Head of caudate nucleus (tissue), 42 donors: ENCODE measurements at places on chromosomes 6 and 20.

GRCh38 chr6:162798546-162799266, 70.9 kb downstream of the PACRG start:
- DNase-seq = no peak

DNA sequence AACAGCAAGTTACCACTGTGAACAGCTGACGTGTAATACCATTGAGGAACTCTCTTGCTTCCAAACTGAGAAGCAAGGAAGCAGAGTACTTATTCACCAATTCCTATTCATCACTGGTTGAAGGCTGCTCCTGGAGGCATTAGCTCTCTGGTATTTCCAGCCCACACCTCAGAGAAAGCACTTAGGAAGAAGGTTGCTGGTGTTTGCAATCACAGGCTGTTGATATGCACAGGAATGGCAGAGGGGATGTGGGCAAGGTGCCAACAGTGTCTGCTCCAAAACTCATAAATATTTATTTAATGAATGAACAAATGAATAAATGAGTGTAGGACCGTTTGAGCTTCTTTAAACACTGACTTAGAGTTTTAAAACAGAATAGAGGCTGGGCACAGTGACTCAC, 6.9 kb upstream of the RRBP1 start:
- DNase-seq = no peak

GRCh38 chr6:144659202-144660182, 374.4 kb downstream of the UTRN start:
- no peak for DNase-seq

DNA sequence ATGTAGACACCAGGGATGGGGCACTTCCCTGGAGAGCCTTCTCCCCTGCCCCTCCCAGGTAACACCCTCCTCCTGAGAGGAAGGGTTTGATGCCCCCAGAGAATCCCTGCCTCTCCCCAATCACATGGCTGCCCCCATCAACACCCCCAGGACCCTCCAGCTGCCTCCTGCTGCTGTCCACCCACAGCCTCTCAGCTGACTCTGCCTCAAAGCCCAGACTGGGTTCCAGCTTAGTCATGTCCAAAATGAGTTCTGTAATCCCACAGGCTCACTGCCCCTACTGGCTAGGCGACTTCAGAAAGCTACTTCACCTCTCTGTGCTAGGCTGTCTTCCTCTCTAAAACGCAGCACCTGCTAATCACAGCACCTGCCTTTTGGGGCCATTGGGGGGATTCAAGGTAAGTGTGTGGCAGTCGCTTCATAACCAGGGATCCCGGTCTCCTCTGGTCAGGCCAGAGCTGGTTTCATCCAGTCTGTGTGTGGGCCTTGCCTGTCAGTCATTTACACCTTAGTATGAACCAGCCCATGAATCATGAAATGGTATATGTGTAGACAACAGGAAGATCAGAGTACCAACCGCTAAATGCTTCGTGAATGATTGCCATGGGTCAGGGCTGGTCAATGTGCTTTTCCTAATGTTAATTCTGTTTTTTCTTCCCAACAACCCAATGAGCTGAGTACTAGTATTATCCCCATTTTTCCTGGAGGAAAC, 40.4 kb downstream of the TFEB start:
- DNase-seq = no peak

- no peak for DNase-seq
Observed at GRCh38 chr6:44185953-44186634, 27.5 kb downstream of the CAPN11 start.

GRCh38 chr6:114339706-114340105, 3.1 kb downstream of the HS3ST5 start:
- DNase-seq = no peak

DNA sequence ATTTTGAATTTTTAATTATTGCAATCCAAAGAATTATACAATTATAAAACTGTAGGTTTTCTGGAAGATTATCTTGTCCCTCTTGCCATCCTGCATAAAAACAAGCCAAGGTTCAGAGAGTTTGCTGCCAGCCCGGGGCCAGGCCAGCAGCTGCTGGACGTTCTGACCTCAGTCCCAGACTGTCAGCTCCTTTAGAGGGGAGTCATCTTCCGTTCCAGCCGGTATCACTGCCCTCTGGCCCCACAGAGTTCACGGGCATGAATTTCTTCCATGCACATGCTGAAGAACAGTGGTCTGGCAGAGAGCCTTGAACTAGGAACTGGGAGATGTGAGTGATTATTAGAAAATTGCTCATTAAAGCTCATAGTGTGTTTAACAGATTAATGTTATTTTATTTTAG, 130.4 kb upstream of the QKI start:
- DNase-seq = peak; percentile 52

DNA sequence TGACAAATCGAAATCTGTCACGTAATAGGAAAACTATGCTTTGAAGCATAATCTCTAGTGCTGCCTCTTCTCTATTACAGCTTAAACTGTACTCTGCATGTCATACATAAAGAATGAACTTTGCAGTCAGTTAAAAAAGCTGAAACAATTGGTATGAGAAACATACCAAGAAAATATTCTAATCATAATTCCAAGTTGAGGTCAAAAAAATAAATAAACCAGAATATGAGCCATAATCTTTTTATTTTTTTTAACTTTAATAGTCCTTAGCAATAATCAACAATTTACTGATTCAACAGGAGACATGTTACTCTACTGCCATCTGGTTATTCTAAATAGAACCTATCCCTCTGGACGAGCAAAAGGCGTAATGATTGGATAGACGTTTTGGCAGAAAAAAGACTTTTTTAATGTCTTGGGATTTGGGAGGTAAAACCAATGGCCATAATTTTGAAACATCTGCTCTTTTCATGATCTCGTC, 224.4 kb upstream of the FLRT3 start:
- no peak for DNase-seq

DNA sequence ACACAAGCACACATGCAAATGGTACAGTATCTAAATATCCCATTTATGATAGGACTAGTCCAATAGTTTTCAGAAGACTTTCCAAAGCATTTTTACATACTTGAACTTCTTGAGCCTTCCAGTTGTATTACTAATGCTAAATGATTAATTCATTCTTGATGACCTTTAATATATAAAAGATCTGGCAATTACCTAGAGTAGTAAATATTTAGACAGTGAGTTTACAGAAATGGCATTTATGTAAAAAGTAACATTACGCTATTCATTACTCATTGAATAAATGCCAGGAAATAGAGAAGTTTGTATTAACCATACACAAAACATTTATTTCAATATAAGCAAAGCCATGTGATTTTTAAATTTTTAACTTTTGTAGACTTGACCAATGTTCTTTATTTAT, 158.8 kb downstream of the DST start:
- no peak for DNase-seq

DNA sequence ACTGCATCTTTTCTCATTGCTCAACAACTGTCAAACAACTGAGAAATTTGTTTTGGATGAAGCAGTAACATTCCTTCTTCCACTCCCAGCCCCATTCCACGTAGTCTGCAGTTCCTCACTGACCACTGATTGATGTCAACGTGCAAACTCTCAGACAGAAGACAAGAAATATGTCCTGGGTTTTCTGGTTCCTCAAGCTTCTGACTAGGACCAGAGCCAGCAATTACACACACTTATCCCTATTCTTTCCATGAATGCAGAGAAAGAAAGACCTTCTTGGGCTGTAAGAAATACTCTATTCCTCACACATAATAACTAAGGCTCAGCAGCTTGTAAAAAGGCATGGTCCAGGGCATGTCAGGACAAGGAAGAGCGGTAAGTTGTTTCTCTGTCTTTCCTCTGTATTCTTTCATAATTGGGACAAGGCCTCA, 790.1 kb upstream of the SLC35B3 start:
- no peak for DNase-seq

DNA sequence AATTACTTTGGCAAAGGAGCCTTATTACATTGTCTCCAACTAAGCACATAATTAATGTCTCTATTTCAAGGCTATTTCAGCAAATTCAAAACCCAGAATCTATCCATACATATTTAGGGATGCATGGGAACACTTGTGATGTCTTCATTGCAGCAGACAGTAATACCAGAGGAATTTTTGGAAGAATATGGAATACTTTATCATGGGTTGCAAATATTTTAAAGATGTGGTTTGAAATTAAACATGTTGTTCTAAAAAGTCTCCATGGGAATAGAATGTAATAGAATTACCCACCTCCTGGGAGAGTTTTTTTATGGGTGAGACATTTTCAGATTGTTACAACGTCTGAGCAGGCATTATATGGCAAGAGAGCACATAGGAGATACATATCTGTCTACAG, 170.8 kb downstream of the KCNQ5 start:
- no peak for DNase-seq

DNA sequence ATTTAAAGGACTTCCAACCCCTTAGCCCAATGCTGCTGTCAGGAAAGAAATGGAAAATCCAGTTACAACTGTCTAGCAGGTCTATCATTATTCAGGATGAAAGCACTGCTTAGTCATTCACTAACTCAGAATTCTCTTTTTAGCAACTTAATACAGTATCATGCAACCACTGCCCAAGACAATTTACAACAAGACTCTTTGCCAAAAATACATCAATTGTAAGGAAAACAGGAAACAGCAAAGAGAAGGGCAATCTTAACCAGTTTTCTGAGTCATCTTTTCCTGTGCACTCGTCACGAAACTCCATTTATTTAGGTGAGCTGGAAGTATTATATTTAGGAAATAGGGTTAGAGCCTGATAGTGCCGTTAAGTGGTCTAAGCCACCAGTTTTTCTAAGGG, 1197.7 kb upstream of the CITED2 start:
- no peak for DNase-seq

DNA sequence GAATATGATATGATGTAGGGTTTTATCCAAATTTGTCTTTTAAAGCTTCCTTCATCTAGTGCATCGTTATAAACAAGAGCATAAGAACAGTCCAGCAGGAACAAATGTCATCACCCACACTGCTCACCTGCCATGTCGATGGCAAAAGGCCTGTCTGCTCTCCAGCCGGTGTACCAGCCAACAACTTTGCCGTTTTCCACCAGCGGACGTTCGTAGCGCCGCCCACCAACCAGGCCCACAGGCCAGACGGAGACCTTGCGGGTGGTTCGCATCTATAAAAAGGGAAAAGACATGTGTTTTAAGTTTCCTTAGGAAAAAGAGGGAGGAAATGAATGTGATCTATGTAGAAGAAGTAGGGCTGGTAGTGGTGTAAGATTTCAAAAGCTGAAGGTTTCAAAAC, 62.9 kb downstream of the B3GAT2 start:
- no peak for DNase-seq

GRCh38 chr6:132089173-132089572, 138.0 kb upstream of the CCN2 start:
- DNase-seq = no peak

DNA sequence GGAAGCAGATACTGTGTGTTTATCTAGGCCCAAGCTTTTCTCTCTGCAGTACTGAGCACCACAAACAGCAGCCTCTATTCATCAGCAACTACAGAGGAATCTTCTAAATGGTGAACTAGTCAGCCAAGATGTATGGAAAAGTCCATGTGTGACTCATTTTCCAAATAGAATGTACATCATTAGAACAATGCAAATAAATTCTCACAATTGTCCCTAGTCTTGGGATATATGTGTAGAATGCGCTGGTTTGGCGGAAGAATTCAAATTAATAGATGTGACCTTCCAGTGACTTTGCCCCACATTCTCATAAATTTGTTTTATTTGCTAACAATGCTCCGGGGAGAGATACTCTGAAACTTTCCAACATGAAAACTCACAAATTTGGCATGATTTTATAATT, 436.2 kb downstream of the CBLN4 start:
- no peak for DNase-seq

DNA sequence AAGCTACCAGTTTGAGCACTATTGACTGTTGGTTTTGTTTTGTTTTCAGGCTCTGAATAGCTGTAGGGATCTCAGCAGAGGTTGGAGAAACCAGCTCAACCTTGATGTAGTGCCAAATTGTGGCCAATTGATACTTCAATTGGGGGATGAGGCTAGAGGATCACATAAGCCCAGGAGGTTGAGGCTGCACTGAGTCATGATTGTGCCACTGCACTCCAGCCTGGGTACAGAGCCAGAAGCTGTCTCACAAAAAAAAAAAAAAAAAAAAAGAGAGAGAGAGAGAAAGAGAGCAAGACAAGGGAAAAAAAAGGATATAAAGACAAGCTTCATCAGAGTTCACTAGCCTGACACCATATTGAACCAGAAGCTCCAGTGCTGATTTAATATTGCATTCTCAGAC, 702.1 kb downstream of the FRK start:
- no peak for DNase-seq

- no peak for DNase-seq
Observed at GRCh38 chr20:47198996-47199552, 157.4 kb downstream of the ZMYND8 start.

DNA sequence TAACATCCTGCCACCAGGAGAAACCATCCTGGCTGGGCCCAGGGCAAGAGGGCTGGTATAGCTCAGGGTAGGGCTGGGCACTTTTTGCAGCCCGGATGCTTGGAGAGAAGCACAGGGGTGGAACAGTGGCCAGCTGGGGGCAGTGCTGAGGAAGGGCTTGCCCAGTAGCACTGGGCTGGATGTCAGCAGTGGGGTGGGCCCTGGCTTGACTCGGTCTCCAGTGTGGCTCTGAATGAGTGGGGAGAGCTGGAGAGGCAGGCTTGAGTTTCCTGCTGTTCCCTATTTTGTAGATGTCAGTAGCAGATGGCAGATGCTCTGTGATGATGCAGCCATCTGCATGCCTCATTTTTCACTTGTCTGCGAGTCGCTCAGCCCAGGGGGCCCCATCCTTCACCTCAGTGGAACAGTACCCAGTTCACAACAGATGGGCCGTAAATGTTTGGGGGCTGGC, 56.3 kb upstream of the TULP1 start:
- peak; percentile 36 for DNase-seq

GRCh38 chr6:52423448-52423847, 3.3 kb downstream of the EFHC1 start:
- no peak for DNase-seq

GRCh38 chr6:18028332-18028731, 40.9 kb upstream of the KIF13A start:
- no peak for DNase-seq

- DNase-seq = no peak
Observed at GRCh38 chr6:88843040-88843439, 120.4 kb downstream of the RNGTT start.

GRCh38 chr6:158767709-158768108, 51.5 kb downstream of the EZR start:
- DNase-seq = no peak

- peak; percentile 78 for DNase-seq
Observed at GRCh38 chr6:75934643-75935472, 137.6 kb downstream of the IMPG1 start.

DNA sequence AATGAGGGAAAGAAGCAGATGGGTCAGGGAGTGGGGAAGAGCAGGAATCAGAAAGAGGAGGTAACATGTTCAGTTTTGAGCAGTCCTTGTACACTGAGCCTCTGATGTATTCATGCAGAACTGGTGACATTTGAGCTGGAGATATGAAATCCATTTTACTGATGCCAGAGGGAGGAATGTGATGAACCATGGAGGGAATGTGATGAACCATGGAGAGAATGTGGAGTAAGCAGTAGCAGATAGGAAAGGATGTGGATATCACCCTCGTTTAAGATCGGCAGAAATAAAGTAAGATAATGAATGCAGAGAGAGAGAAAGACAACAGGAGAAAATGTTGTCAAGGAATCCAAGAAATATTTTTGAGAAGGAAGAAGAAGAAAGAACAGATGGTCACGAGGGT, 231.6 kb downstream of the TBXT start:
- DNase-seq = no peak
